Gastrocnemius medialis (tissue), 4 donors: ENCODE measurements at places on chromosomes 2 and 18. TPM values are rescaled to one million over a fixed set of nuclear protein-coding genes. Genes with fewer than 3 reads are reported as not detected.

- H3K36me3 ChIP-seq: no peaks in the 10 kb centered on the region
- no peak overlapping the region for H3K4me3 ChIP-seq
- H3K4me1 ChIP-seq: no peaks in the 10 kb centered on the region
- no peak for DNase-seq
Measured at GRCh38 chr2:177733-178132, 86.1 kb downstream of the SH3YL1 start.

DNA sequence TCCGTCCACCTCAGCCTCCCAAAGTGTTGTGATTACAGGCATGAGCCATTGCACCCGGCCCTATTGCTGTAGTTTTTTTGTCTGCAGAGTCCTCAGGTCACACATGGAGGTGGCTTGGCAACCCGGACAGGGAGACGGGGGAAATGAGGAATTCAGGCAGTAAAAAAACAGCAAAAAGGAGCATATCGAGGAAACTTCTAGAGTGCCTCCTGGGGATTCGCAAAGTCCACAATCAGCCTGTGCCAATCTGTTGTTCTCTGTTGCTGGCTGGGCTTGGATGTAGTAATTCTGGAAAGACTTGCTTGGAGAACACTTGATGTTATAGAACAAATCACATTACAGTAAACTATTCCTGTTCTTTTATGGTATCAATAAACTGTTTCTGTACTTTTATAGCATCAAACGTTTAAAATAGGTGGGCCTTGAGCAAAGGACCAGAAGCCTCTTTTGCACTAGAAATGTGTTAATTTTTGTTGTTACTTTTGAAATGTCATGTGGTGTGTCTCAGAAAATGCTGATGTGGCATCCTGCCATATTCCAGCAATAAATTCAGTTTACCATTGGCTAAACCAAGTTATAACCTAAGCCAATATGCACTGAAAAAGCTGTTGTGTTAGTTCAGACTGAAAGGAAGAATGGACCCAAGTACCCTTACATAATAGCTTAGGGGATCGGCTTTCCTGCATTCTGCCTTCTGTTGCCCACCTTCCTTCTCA, 14.4 kb downstream of the ELAC1 start:
- no peaks in the 10 kb centered on the region for H3K27me3 ChIP-seq
- H3K4me1 ChIP-seq: peaks cover 4% of the 10 kb centered on the region
- DNase-seq: no peak
- no peak overlapping the region for H3K27ac ChIP-seq
- no peak overlapping the region for H3K4me3 ChIP-seq

- no peaks in the 10 kb centered on the region for H3K27me3 ChIP-seq
- no peak overlapping the region for H3K27ac ChIP-seq
- H3K36me3 ChIP-seq: no peaks in the 10 kb centered on the region
- no peak overlapping the region for H3K4me3 ChIP-seq
Measured at GRCh38 chr18:7221424-7222155, 9.3 kb upstream of the LRRC30 start.

DNA sequence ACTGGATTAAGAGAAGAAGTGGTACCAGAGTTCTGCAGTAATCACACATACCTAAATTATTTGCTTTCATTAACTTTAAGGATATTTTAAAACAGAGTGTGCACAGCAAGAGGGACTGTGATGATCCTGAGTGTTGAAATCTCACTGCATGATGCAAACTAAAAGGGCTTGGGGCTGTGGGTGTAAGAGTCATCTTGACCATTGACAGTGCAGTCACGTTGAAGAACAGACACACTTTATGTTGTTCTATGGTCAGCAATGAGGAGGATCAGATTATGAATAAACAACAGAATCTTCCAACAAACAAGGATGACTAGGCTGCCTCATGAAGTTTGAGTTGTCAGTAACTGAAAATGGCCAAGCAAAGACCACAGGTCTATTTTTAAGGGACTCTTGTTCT, 87.2 kb upstream of the GALNT5 start:
- H3K27me3 ChIP-seq: no peaks in the 10 kb centered on the region
- H3K36me3 ChIP-seq: no peaks in the 10 kb centered on the region
- no peak overlapping the region for H3K4me3 ChIP-seq

ADRA2B gene
- 2.4 TPM for total RNA-seq

THSD7B gene
- not detected for total RNA-seq

DNA sequence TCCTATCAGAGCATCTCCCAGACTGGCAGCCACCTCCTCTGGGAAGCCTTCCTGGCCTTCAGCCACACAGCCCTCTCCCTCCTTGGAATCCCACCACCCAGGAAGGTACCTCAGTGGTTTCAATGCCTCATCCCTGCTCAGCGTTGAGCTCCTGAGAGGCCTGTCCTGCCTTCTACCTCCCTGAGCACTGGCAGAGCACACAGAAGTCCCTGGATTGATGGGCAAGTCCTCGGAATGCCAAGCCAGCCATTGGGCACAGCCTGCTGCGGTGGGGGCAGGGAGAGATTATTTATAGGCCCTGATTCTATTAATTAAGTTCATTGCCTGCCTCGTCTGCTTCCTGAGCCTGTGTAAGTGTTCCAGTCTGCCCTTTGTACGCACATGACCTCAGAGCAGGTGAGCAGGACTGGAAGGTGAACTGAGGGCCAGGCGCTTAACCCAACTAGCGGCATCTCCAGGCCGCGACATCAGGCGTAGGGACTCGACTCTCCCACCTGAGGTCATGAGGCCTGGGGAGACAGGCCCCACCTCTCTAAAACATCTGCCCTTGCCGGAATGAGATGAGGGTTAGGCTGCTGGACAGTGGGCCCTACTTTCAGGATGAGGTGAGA, 63.4 kb downstream of the SMAD7 start:
- no peak overlapping the region for H3K4me3 ChIP-seq
- no peaks in the 10 kb centered on the region for H3K36me3 ChIP-seq
- peaks cover 14% of the 10 kb centered on the region for H3K4me1 ChIP-seq
- H3K27me3 ChIP-seq: no peaks in the 10 kb centered on the region
- no peak for DNase-seq
- H3K27ac ChIP-seq: no peak overlapping the region
